Upper lobe of right lung (tissue), 1 donor: ENCODE measurements at places on chromosomes 13 and 19. TPM values are rescaled to one million over a fixed set of nuclear protein-coding genes. Genes with fewer than 3 reads are reported as not detected.
A peak's percentile ranks its signal among the peaks of the same experiment; 100 is the strongest.

FREM2 gene
- 13.9 TPM for total RNA-seq

DNA sequence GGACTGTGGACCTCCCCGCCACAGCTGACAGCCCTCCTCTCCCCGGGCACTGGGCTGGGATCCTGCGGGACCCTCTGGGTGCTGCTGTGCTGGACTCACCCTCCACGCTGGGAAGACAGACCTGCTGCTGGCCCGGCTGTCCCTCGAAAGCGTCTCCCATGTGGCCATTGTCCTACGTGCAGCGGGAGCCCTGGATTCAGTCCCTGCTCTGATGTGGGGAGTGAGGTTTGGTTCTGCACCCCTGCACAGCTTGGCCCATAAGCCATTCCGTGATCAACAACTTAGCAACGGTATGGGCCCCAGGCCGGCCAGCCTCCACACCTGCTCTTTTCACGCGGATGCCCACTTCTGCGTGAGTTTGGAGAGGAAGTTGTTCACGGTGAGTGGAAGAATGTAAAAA, 195.2 kb downstream of the TEX29 start:
- H3K4me3 ChIP-seq = no peak overlapping the region
- peaks cover 29% of the 10 kb centered on the region for H3K27me3 ChIP-seq
- no peak for DNase-seq
- H3K4me1 ChIP-seq = no peaks in the 10 kb centered on the region
- no peaks in the 10 kb centered on the region for H3K36me3 ChIP-seq

KLK14 gene
- not detected for total RNA-seq

SRRM5 gene
- 0.29 TPM for total RNA-seq

ZNF586 gene
- 18.5 TPM for total RNA-seq

KLK4 gene
- not detected for total RNA-seq

DNA sequence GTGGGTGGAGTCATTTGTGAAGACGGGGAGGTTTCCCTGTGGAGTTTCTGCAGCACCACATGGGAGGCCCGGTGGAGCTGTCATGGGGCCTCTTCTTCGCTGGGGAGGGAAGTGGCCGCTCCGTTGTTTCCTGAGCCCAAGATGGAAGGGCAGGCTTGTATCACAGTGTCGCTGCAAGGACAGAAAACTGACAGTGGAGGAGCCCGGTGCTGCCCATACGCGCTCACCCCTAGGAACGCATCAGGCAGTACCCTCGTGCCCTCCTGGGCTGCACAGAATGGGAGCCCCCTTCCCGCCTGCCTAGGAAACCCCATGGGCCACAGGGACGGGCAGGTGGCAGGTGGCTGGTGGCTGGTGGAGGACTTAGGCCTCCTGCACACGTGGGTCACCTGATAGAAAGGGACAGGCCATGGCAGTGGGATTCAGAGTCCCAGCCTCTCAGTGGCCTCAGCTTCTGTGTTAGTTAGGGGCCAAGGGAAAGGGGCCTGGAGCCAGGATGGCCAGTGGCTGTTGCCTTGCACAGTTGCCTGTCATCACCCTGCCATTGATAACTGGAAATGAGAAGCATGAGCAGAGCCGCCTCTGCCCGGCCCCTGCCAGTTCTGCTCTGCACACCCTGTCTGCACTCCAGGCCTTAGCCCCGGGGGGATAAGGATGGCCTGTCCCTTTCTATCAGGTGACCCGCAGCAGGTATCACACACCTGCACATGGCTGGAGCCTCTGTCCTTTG, 7.6 kb downstream of the COL4A2 start:
- H3K4me1 ChIP-seq = peaks cover 39% of the 10 kb centered on the region
- H3K27ac ChIP-seq = no peak overlapping the region
- H3K36me3 ChIP-seq = peaks cover 4% of the 10 kb centered on the region
- H3K4me3 ChIP-seq = no peak overlapping the region
- peaks cover 12% of the 10 kb centered on the region for H3K27me3 ChIP-seq

CRX gene
- not detected for total RNA-seq

NAA16 gene
- total RNA-seq = 20.9 TPM

DNA sequence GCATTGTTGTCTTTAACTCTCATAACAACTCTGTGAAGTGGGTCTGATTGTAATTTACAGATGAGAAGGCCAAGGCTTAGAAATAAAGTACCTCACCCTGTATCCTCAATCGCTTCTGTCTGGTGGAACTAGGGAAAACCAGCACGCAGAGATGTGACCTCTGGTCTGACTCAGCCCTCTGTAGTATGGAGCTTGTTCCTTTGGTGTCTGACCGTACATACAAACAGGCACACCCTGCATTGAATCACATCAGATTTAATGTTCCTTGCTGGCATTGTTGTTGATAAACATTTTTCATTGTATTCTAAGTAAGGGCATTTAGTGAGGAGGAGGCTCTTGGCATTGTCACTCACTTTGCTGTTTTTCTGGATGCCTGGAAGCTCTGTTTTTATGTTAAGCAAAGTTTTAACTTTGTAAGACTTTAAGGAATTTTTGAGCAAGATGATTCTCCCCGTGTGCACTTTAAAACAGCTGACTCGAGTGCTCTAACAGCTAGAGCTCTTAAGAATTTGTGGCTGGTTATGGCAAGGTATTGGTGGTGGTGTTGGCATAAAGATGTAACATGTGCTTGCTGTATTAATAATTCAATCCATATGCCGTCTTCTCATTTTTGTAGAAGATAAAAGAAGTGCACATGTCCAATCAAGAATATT, 89.0 kb upstream of the SPATA13 start:
- H3K36me3 ChIP-seq = no peaks in the 10 kb centered on the region
- H3K27ac ChIP-seq = peak overlapping the region; percentile 70

DNA sequence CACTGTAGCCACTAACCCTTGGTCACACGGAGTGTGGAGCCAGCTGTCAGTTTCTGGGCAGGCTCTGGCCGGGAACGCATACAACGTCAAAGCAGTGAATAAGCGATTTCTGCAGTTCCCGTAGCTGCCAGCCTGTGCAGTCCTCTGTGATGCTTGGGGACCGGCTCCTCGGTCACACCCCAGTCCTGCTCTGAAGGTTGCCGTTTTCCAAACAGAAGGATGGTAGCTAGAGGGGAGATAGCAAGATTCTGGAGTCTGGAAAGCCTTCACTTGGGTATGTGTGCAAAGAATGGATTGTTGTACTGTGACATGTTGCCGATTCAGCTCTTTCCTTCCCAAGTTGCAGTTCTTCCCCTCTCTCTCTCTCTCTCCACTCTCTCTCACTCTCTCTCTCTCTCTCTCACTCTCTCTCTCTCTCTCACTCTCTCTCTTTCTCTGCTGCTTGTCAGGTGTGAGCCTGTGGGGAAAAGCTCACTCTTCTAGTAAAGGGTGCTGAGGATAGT, 38.7 kb upstream of the C1QTNF9 start:
- H3K4me3 ChIP-seq = peak overlapping the region; percentile 54
- peaks cover 61% of the 10 kb centered on the region for H3K4me1 ChIP-seq
- no peaks in the 10 kb centered on the region for H3K36me3 ChIP-seq
- DNase-seq = peak; percentile 85
- peak overlapping the region; percentile 94 for H3K27ac ChIP-seq

GRCh38 chr19:47436712-47437401, 17.5 kb upstream of the MEIS3 start:
- peaks cover 62% of the 10 kb centered on the region for H3K27me3 ChIP-seq
- no peaks in the 10 kb centered on the region for H3K36me3 ChIP-seq
- no peak overlapping the region for H3K27ac ChIP-seq
- no peak overlapping the region for H3K4me3 ChIP-seq
- no peaks in the 10 kb centered on the region for H3K4me1 ChIP-seq
- peak; percentile 87 for DNase-seq

DNA sequence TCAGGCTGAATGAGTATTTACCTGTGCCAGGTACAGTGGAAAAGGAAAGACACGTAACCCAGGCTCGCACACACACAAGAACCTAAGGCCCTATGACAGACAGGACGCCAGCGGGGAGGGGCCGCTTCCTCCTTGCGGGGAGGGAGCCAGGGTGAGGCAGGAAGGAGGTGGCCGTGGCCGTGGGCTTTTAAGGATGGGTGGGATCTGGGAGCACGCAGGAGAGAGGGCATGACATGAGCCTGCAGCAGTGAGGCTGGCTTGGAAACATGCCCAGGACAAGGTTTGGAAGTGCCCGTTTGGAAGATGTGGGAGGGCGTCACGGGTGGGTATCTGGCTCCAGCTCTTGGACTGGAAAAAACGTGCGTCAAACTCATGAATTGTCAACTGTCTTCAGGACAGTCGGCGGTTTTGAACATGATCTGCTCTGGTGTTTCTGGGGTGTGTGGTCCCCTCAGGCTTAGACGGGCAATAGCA, 20.1 kb downstream of the SH3GL1 start:
- H3K36me3 ChIP-seq = peaks cover 15% of the 10 kb centered on the region
- H3K27ac ChIP-seq = peak overlapping the region; percentile 82

GRCh38 chr19:9151367-9151766, 11.2 kb downstream of the ZNF317 start:
- no peak overlapping the region for H3K27ac ChIP-seq
- no peaks in the 10 kb centered on the region for H3K27me3 ChIP-seq
- no peak for DNase-seq
- no peak overlapping the region for H3K4me3 ChIP-seq
- H3K36me3 ChIP-seq = peaks cover 5% of the 10 kb centered on the region

GRCh38 chr13:106756446-106756845, 188.5 kb upstream of the ARGLU1 start:
- H3K27ac ChIP-seq = no peak overlapping the region
- H3K36me3 ChIP-seq = no peaks in the 10 kb centered on the region
- DNase-seq = no peak

GRCh38 chr13:51553531-51553930, 30.7 kb upstream of the WDFY2 start:
- no peak for DNase-seq
- H3K36me3 ChIP-seq = no peaks in the 10 kb centered on the region
- H3K27ac ChIP-seq = no peak overlapping the region
- H3K4me1 ChIP-seq = no peaks in the 10 kb centered on the region
- no peak overlapping the region for H3K4me3 ChIP-seq

APC2 gene
- total RNA-seq = 0.20 TPM
